ENCODE measurements at places on chromosomes 7 and 10.

GRCh38 chr10:104642658-104643302 is 1.7 kb downstream of the SORCS3 start:
- peak; percentile 36 for DNase-seq

- DNase-seq, result no peak
These were observed 141.9 kb upstream of the RHEB start for GRCh38 chr7:151661587-151661986.

GRCh38 chr7:21462081-21462480 is 34.2 kb downstream of the SP4 start:
- DNase-seq, result no peak

GRCh38 chr7:69388452-69389137 is 209.7 kb upstream of the AUTS2 start:
- no peak for DNase-seq

DNA sequence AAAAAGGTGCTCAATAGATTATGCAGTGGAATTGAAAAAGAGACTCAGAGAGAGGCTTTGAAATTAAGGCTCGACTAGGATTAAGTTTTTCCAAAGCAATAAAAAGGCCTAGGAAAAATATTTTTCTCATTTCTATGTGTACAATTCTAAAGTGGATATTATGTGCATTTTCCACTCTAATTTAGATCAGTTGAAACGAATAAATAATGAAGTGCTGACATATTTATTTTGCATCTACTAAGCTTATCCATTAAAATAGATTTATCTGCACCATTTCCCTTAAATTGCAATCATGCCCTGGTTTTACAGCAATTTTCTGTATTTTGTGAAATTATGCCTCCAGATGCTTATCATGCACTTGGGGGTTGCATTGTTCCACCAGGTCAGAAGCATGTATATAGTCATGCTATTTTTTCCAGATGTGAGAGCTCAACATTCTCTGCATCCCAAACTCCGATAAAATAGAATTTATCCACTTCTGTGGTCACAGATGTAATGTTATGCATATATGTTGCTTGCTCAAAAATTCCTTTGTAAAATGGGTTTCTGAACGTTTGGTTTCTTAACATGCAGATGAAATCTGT is 18.3 kb downstream of the FIGNL1 start:
- DNase-seq, result no peak

- no peak for DNase-seq
These were observed 4.5 kb downstream of the STAM start for GRCh38 chr10:17648243-17649035.

DNA sequence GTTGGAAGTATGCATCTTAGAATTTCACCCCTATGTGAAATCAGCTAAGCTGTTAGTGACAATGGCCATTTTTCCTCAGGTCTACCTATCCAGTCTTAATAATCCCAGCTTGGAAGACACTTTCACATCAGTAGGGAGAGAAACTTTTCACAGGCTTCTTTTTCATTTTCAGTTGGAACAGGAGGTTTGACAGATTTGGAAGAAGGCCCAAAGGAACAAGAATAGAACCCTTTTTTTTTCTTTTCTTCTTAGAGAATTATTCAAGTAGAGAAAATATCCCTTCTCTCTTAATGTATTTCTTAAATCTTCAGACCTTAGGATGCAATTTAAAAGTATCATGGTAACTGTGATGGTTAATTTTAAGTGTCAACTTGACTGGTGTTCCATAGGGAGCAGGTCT is 410.5 kb upstream of the C7orf33 start:
- no peak for DNase-seq

GRCh38 chr10:100980711-100981110 is 6.6 kb downstream of the MRPL43 start:
- no peak for DNase-seq

GRCh38 chr7:44689427-44689826 is 59.2 kb upstream of the ZMIZ2 start:
- DNase-seq, result no peak

GRCh38 chr10:73644015-73644743 is 2.9 kb upstream of the MYOZ1 start:
- peak; percentile 71 for DNase-seq

- DNase-seq, result no peak
These were observed 24.1 kb downstream of the WDR86 start for GRCh38 chr7:151385626-151386300.

DNA sequence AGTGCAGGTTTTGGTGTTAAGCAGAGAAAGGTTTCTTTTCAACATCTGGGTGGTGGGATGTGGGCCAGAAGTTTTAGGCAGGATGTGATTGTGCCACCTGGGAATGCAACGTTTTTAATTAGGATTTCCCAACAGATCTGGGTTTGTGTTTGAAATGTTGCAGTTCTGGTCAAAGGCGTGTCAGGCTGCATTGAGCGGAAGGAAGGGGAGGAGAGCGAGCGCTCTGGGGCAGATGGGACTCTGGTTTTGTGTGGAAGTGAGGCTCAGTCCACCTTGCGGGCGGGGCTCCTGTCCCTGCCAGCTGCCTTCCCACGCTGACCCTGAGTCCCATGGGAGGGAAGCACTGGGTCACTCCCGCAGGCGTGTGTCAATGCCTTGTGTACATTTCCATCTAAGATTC is 767.7 kb downstream of the KCNMA1 start:
- no peak for DNase-seq

- no peak for DNase-seq
These were observed 117.4 kb downstream of the LHPP start for GRCh38 chr10:124579011-124579399.

DNA sequence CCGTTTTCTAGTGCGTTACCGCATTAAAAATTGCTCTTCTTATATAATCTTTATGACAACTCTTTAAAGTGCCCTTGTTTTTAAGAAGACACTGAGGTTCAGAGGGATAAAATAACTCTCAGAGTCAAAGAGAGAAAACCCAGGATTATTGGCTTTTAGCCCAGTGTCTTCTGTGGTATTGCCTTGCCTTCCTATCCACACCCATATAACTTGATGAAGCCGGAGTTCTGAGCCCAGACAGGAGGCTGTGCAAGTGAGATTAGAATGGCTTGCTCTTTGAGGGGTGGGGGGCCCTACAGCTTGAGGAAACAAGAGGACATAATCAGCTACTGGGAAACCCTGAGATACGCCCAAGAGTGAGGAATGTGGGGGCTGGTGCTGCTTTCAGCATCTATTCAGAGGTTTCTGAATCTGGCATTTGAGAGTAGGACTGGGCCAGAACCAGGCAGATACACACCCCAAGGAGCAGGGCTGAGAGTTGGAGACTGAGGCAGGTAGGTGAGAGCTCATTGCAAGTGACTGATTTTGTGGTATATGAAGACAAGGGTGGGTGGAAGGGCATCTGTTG is 2.3 kb downstream of the PRXL2A start:
- DNase-seq, result no peak

DNA sequence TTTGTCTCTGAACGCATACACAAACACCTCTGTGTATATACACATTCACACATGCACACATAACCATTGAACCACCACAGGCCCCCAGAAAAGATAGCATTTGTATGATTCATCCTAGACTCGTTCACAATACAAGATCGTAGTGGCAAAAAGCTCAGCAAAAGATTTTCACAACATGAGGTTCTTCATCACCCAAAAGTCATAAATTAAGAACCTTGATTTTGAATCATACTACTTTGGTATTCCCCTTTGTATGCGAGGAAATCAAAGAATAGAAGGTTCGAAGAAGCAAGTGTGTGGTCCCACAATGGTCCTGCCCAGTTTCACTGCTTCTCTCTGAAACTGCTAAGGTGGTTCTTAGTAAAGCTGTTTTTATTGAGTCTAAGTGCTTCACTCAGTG is 200.7 kb downstream of the CELF2 start:
- DNase-seq, result no peak

- DNase-seq, result no peak
These were observed 83.9 kb downstream of the CXCL12 start for GRCh38 chr10:44300666-44301649.

GRCh38 chr7:101902680-101903514 is 85.5 kb downstream of the CUX1 start:
- no peak for DNase-seq

DNA sequence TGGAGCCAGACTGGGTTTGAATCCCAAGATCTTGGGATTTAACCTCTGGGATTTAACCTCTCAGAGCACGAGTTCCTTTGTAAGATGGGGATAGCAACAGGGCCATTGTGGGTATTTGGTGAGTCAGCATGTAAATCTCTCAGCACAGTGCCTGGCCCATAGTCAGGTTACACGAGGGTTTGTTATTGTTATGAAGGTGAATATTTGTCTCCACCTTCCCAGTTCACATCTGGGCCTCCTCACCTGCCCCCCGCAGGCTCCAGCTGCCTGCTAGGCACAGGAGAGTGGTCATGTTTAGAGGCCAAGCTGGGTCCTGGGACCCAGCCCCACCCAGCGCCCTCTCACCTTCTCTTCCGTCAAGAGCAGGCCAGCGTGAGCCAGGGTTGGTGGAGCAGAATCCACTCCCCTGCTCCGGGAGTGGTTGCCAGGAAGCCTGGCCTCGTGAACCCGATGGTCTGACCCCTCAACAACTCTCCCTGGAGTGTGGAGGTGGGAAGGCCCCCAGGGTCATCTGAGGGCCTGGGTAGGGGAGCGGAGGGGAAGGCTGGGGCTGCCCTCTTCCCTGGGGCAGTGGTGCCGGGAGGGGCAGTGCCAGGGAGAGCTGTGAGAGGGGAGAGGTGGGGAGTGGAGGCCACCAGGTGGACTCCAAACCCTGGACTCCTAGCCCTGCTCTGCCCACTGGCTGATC is 26.0 kb downstream of the FAM241B start:
- DNase-seq, result no peak

DNA sequence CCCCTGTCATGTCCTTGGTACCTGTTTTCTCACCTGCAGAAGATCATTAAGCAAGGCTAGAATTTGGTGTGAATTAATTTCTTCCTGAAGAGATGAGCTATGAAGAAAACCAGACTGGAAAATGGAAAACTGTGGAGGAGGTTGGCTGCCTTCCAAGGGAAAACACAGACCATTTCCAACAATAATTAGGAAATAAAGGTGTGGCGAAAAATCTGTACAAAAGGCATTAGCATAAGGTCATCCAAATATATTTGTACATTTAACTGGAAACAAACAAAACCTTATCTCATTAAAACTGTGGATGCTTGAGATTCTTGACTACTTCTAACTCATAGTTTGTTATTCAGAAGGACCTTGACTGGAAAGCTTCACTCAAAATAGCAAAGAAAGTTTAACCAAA is 1.7 kb downstream of the STN1 start:
- no peak for DNase-seq

DNA sequence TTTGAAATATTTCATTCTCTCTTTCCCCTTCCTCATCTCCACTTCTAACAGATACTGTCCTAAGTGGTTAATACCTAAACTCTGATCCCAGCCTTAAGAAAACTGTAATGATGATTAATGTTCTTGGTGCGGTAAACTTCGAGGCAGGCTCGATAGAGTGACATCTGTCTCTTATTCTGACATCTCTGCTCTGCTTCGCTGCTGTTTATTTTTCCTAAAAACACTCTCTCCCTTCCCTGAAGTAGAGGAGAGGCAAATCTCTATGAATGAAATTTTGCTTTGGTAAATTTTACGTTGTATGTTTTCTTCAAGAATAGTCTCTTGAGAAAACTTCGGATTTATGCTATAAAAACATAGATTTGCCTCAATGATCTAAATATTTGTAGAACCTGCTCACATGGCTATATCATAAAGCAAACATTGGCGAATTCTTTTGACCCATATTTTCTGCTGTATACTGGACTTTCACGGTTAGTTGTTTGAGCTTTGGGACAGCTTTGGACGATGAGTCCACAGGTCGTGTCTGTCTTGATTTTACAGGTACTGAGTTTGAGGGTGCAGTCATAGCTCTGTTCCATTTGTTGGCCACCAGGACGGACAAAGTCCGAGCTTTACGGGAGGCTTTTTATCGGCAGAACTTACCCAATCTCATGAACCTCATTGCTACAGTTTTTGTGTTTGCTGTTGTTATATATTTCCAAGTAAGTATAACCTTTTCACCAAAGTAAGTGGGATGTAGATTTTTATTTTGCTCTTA is 27.1 kb downstream of the SEC61A2 start:
- DNase-seq, result no peak

DNA sequence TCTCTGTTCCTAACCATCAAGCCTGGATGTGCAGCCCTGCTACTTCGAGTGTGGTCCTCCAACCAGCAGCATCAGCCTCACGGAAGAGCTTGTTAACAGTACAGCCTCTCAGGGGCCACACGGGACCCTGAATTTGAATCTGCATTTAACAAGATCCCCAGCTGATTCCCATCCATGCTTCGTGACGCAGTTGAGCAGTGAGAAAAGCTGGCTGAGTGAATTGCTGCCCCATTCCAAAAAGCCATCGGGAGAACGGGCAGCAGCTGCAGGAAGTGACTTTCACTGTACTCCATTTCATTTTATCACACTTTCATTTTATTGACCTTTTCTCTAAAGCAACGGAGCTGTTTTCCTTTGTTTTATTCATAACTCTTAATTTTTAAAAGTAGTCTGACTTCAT is 22.5 kb downstream of the FAM171A1 start:
- DNase-seq, result no peak

- no peak for DNase-seq
These were observed 240.6 kb upstream of the GNAI1 start for GRCh38 chr7:79893991-79894390.

- no peak for DNase-seq
These were observed 5.4 kb upstream of the HSPB1 start for GRCh38 chr7:76296743-76297740.

- DNase-seq, result no peak
These were observed 15.1 kb downstream of the SEC61A2 start for GRCh38 chr10:12144538-12144937.

DNA sequence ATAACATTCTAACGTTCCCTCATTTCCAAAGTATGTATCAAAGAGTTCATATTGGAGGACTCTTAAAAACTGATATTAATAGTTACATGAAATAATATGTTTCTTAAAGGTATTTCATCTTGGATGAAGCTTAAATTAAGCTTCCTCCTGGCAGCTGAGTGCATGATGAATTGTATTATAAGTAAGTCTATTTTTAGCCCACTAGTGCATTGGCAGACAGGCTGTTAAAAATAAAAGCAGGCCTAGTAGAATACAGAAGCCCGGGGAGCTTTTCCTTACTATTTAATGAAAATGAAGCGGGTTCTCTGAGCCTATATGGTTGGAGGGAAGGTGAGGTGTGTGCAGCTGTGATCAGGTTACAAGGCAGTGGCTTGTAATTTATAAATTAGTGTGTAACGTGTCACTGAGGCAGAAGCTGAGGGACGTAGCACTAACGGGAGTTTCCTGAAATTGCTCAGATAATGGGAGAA is 130.7 kb upstream of the KMT2E start:
- no peak for DNase-seq

DNA sequence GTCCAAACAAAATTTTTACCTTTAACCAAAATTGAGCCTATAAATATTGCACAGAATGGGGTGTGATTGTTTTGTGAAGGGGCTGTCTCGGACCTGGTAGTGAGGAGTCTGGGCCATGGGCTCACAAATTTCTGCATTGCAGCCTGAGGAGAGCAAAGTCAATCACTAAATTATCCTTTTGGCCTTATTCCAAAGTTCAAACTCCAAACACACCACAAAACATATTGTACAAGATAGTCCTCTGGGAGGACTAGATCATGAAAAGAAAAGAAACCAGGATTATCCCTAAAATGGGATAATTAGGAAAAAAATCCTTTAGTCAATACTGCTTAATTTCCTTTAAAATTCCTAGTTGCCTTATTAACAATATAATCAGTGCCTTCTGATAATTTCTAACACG is 115.5 kb downstream of the BUB3 start:
- no peak for DNase-seq
